Left lobe of liver (tissue), 2 donors: ENCODE measurements at places on chromosomes 6 and 20. TPM values are rescaled to one million over a fixed set of nuclear protein-coding genes. Genes with fewer than 3 reads are reported as not detected.

DNA sequence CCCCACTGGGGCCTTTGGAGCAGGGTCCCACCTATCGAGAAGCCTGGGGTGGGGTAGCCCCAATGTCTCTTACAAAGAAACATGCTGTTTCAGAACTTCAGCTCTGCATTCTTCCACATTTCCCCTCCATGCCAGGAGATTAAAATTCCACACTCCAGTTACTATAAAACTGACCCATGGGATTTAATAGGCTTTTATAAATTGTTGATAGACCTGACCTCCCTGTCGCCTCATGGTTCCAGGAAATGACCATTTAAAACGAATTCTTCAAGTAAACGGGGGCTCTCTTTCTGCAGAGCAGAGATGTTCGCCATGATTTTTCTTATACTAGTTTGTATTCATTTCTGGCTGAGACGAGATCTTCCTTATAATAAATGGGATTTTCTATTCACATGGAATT, 19.3 kb downstream of the RIN2 start:
- DNase-seq, result no peak

GRCh38 chr20:53996584-53997486, 73.6 kb downstream of the BCAS1 start:
- no peak for DNase-seq

- no peak for DNase-seq
These were observed 957 bp downstream of the PROKR2 start for GRCh38 chr20:5315807-5316187.

DNA sequence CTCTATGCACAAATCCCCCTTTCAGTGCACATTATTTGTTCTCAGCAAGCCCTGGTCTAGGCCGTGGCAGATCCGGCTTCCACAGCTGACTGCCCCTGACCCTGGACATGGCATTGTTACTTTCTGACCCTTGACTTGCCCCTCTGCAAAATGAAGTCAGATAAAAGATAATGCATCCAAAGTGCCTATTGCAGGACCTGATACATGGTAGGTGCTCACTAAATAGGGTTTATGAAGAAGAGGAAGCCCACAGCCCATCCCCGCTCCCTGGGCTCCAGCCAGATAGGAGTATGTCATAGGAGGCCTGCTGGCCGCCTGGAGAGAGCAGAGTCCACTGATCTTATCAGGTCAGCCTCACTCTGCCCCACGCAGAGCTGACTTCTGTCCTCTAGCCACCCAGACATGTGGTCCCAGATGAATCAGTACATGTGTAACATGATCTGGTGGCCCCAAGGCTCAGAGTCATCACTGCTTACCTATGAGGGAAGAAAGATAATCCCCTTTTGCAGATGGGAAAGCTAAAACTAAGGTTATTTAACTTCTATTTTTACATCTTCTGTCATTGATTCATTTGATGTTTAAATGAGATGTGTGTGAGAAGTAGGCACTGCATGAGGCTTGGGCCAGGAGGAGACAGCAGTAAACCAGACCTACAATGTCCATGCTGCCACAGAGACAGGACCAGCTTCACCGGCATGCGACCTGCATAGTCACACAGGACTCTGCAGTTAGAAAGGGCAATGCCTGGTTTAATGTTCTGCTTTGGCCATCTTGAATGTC, 20.4 kb downstream of the MAFB start:
- peak; percentile 92 for DNase-seq

The LRRC1 gene
- total RNA-seq, result 1.0 TPM

The CST2 gene
- total RNA-seq, result not detected

The LZTS3 gene
- total RNA-seq, result 5.7 TPM

The RIOK1 gene
- 4.4 TPM for total RNA-seq

The MAD2L1BP gene
- 9.8 TPM for total RNA-seq
